Activated naive CD8-positive, alpha-beta T cell treated with anti-CD3 and anti-CD28 coated beads, Interleukin-2, amount 10 ng/mL, durations not matched to agents 7 days and 5 days (primary cell): ENCODE measurements at places on chromosomes 12 and 14. TPM values are rescaled to one million over a fixed set of nuclear protein-coding genes. Genes with fewer than 3 reads are reported as not detected.

Gene BDKRB2
- not detected for total RNA-seq

Gene WNT5B
- not detected for total RNA-seq

Gene SCNN1A
- 1.1 TPM for total RNA-seq

Gene CD4
- 2.6 TPM for total RNA-seq

Gene PMEL
- 0.42 TPM for total RNA-seq

Gene DNAI7
- not detected for total RNA-seq

Gene IL23A
- 10.2 TPM for total RNA-seq

Gene MSI1
- total RNA-seq: not detected

Gene MIP
- total RNA-seq: not detected

Gene SLC5A8
- not detected for total RNA-seq

Gene SERPINA3
- not detected for total RNA-seq

Gene KRT73
- total RNA-seq: 0.60 TPM

Gene CDCA3
- 85.2 TPM for total RNA-seq

GRCh38 chr14:94971750-94972149 lies 185.6 kb downstream of the DICER1 start:
- no peak for DNase-seq

- DNase-seq: no peak
These were observed 5.5 kb downstream of the ANKRD52 start for GRCh38 chr12:56252649-56253048.

GRCh38 chr14:24377126-24377525 lies 9.1 kb downstream of the NFATC4 start:
- DNase-seq: no peak

GRCh38 chr12:101925361-101925760 lies 48.0 kb downstream of the DRAM1 start:
- no peak for DNase-seq

GRCh38 chr14:61561657-61562276 lies 133.5 kb upstream of the HIF1A start:
- no peak for DNase-seq

DNA sequence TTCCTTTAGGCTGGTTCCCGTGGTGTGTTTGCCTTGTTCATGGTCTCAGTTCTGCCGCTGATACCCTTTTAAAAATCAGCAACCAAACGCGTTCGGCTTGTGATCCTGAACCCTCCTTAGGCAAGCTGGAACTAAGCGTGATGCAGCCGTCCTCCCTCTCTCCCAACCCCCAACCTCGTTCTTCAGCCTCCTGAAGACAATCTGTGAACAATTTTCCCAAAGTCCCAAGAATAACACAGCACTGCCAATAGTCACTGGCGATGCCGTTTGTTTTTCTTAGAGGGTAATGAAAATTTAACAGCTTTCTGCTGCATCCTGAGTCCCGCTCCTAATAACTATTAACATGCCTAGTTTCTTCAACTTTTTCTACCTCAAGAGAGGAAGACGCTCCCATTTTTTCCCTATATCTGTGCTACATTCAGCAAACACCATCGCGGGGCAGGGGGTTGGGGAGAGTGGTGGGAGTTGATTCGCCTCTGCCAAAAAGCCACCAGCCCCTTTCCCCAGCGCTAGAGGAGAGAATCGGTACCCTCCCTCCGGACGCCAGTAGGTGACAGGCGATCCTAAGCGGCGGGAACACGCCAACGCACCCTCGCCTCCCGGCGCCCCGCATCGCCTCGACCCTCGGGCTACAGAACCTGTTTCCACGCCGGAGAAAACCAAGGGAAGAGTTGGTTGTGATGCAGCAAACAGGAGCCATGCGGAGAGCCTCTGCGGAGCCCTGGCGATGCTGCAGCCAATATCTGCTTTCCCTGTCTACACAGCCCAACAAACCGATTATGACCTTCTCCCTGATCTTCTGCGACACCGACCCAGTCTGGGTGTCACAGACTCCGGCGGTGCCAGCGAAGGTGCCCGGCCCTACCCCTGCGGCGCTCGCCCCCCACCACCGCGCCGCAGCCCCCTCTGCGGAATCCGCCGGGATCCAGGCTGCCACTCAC lies 752 bp downstream of the PRICKLE1 start:
- DNase-seq: peak; percentile 32

- no peak for DNase-seq
These were observed 159.4 kb downstream of the SPTSSA start for GRCh38 chr14:34302654-34303053.

DNA sequence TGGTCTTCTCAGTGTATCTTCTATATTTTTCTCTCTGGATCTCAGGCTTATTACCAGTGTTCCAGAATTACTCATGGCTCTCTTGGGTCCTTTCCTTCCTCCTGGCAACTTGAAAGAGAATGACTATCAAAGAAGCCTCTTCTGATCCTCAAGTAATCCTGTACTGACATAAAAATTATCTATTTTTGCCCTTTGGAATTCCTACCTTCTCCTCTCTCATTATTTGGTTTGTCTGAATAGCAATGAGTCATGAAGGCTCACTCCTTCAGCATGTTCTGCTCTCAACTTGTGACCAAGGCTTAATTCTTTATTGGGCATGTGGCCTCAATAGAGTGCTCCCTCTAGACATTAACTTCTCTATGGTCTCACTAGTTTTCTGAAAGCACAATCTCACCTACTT lies 553.6 kb upstream of the ATP2B1 start:
- no peak for DNase-seq

GRCh38 chr12:124430491-124430890 lies 135.6 kb downstream of the RFLNA start:
- no peak for DNase-seq

DNA sequence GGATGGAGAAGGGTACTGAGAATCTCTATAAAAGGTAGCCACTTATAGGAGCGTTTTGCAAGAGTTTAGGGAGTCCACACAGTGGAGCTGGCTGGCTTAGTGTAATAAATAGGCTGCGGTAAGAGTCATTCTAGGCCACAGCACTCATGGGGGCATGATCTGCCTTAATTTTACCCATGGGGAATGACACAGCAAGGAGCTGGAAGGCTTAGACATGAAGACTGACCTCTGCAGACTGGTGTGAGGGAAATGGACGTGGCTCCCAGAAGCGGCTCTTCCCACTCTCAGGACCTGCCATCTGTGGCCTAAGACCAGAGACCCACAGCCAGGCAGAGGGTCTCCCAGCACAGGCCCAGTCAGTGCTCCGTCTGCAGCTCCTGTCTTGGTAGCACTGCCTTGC lies 173.3 kb downstream of the PPM1H start:
- DNase-seq: no peak

DNA sequence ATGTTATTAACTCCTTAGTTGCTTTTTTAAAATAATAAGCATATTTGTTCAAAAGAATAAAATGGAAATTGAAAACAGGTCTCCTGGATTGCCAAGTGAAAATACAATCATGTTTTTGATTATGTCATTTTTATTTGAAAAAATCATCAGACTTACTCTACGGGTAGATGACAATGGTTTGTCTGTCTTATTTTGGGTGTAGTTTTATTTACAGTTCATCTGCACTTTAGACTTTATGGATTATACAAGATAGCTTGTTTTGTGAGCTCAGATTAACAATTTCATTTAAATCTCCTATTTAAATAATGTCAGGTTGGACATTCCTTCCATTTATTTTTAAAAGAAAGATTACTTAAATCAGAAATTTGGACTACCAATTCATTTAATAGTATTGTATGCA lies 14.8 kb downstream of the TMEM260 start:
- no peak for DNase-seq

GRCh38 chr12:29655861-29656260 lies 127.9 kb downstream of the TMTC1 start:
- DNase-seq: no peak

DNA sequence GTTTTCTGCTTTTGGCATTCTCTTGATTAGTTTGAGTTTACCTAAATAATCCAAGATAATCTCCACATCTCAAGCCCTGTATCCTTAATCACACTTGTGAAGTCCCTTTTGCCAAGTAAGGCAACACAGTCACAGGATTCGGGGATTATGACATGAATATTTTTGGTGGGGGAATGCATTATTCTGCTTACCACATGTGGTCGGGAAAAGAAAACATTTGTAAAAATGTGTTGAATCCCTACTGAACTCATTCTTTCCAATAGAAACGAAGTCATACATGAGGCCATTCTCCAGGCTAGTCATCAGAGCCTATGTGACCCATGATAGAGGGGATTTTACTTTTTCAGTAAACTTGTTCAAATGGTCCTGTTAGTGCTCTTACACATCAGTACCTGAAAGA lies 58.5 kb upstream of the PRICKLE1 start:
- no peak for DNase-seq

- no peak for DNase-seq
These were observed 17.8 kb downstream of the CCDC85C start for GRCh38 chr14:99586054-99586760.

GRCh38 chr14:74142523-74142922 lies 57.8 kb downstream of the LIN52 start:
- no peak for DNase-seq

GRCh38 chr12:117067016-117067415 lies 32.2 kb downstream of the TESC start:
- no peak for DNase-seq

DNA sequence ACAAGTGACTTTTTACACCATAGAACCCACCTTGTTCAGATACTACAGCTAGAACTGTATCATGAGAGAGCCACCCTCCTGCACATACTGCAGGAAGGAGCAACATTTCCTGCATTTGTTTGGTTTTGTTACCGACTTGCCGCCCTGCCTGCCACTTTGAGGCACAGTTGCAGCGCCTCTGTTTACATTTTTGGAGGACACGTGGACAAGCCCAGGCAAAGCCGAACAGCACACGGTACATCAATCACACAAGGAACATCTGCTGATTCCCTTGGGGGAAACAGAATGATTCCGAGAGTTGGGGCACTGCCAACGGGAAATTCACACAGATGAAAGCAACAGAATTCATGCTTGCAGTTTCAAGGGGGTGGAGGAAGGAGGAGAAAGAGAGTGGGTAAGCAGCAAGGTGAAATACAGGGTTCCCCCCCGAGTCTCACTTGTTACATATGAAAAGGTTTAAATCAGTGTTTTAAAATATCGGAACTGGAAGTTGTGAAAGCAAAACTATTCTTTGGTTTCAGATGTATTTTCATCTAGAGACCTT lies 110.7 kb downstream of the BTG1 start:
- peak; percentile 51 for DNase-seq

- DNase-seq: no peak
These were observed 56.8 kb downstream of the BTG1 start for GRCh38 chr12:92088805-92089204.
